ENCODE measurements at places on chromosomes 16 and 17.

- peak; percentile 70 for DNase-seq
Observed at GRCh38 chr17:50627782-50628601, 6.7 kb upstream of the ABCC3 start.

DNA sequence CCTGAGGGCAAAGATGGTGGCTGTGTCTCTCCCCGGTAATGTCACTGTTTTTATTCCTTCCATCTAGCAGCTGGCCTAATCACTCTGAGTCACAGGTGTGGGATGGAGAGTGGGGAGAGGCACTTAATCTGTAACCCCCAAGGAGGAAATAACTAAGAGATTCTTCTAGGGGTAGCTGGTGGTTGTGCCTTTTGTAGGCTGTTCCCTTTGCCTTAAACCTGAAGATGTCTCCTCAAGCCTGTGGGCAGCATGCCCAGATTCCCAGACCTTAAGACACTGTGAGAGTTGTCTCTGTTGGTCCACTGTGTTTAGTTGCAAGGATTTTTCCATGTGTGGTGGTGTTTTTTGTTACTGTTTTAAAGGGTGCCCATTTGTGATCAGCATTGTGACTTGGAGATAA, 5.5 kb upstream of the RAPGEFL1 start:
- DNase-seq = no peak

- DNase-seq = no peak
Observed at GRCh38 chr17:4645642-4646041, 4.2 kb upstream of the ALOX15 start.

DNA sequence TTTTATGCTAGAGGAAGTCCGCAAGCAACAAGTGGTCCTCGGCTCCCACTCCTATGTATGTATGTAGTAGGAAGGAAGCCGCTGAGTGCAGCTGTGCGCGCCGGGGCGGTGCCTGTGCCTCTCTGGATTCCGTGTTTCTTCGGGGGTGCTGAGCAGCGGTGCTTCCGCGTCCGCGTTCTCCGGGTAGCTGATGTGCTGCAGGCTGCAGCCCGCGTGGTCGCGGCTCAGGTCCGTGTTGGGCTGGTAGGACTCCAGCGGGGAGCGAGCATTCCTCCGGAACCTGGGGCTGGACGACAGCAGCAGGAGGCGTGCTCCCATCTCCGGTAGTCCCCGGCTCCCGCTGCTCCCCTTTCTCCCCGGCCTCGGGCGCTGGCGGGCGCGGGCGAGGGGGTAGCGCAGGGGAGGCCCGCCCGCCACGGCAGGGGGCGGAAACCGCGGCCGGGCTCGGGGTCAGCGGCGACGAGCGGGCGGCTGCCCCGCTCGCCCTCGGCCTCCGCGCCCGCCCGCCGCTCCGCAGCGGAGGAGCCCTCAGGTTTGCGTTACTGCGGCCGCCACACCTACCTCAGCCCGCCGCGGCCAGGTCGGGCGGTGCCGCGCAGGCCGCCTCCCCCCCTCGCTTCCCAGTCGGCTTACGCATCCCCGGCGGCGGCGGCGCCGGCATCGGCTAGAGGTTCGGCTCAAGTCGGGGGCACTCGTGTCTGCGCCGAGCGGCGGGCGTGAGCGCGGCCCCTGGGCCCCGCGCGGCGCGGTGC, 487 bp downstream of the C17orf67 start:
- peak; percentile 56 for DNase-seq

- DNase-seq = no peak
Observed at GRCh38 chr16:27811881-27812280, 251.6 kb downstream of the GSG1L start.

DNA sequence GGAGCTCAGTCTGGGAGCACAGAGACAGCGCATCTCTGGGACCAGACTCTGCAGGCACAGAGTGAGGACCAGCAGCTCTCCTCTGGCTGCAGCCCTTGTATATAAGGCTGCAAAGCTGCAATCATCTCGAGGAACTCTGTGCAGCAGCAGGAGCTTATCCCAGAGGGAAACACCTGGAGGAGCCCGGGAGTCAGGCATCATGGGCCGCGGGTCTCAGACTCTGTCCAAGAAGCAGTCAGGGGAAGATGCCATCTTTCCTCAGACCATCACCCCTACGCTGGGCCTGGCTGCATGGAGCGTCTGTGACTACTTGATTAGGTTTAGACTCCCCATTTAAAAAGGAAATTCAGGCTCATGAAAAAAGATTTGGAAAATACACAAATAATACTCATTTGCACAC, 122.0 kb downstream of the IRF8 start:
- no peak for DNase-seq
